CD4-positive, alpha-beta memory T cell (primary cell): ENCODE measurements at places on chromosomes 5 and 9.
A peak's percentile ranks its signal among the peaks of the same experiment; 100 is the strongest.

GRCh38 chr5:80249901-80250300, 5.9 kb downstream of the SERINC5 start:
- peaks cover 85% of the 10 kb centered on the region for H3K4me1 ChIP-seq
- H3K36me3 ChIP-seq = no peaks in the 10 kb centered on the region
- no peak overlapping the region for H3K27ac ChIP-seq
- DNase-seq = no peak

GRCh38 chr5:153879596-153879995, 159.1 kb downstream of the FAM114A2 start:
- H3K27ac ChIP-seq = no peak overlapping the region
- H3K4me3 ChIP-seq = no peak overlapping the region
- H3K27me3 ChIP-seq = no peaks in the 10 kb centered on the region
- H3K36me3 ChIP-seq = no peaks in the 10 kb centered on the region

DNA sequence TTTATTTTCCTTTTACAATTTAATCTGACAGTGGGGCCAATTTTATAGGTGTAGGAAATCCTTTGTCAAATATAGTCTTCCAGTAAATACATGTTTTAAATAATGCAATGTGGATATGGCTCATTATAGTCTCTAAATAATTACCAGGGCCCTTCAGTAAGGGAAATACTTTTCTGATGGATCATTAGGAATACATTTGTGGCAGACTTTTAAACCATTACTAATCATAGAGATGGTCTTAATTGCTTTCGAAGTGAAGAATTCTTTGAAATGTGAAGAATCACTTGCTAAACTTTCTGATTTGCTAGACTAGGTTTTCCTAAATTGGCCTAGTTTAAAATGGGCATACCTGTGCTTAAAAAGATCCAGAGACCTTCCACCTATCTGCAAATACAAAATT, 105.6 kb upstream of the ELL2 start:
- no peak overlapping the region for H3K4me3 ChIP-seq
- H3K36me3 ChIP-seq = no peaks in the 10 kb centered on the region
- H3K4me1 ChIP-seq = no peaks in the 10 kb centered on the region
- no peak for DNase-seq
- no peaks in the 10 kb centered on the region for H3K27me3 ChIP-seq
- H3K27ac ChIP-seq = no peak overlapping the region

DNA sequence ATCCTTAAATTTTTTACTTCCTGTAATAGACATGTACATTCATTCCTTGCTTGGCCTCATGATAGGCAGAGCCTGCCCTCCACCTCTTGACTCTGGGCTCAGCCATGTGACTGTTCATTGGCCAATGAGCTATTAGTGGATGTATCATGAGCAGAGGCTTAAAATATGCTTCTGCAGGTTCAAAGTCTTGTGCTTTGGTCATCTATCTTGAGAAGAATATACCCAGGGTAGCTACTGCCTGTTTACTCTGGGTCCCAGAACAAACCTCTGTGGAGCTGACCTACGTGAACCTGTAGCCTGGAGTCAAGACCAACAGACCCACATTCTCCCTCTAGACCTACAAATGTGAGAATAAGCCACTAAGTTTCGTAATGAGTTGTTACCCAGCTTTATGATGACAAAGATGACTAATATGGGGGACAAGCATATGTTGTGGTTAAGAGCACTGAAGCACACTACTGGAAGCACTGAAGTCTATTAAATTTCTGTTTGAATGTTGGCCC, 244.4 kb downstream of the MAST4 start:
- H3K36me3 ChIP-seq = no peaks in the 10 kb centered on the region
- no peak overlapping the region for H3K27ac ChIP-seq
- no peaks in the 10 kb centered on the region for H3K27me3 ChIP-seq
- H3K4me3 ChIP-seq = no peak overlapping the region
- no peak for DNase-seq

- H3K27me3 ChIP-seq = no peaks in the 10 kb centered on the region
- no peak overlapping the region for H3K27ac ChIP-seq
- no peak overlapping the region for H3K4me3 ChIP-seq
- no peaks in the 10 kb centered on the region for H3K36me3 ChIP-seq
Observed at GRCh38 chr5:39624268-39624886, 199.6 kb upstream of the DAB2 start.

DNA sequence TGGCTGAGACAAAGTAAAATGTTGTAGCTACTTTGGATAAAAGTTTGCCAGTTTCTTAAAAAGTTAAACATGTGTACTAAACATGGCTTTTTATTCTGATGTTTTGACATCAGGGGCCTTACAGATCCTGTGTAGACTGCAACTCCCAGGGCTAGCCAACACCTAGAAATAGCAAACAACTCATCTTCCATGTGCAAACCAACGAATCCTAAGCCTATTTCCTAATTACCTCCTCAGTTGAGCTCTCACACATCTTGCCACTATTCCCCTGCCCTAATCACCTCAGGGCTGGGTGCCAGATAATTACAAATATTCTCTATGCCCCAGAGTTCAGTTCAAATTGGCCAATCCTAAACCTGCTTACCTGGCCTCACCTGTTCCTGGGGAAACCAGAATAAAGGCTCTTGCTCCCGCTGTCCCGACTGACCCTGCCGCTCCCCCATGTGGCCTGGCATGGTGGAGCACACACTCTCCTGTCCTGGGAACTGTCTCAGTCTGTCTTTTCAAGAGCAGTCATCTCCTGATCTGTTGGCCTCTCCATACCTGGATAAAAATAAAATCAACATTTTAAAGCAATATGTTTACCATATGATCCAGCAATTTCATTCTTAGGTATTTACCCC, 37.1 kb upstream of the FAM169A start:
- H3K36me3 ChIP-seq = no peaks in the 10 kb centered on the region
- DNase-seq = no peak
- H3K4me3 ChIP-seq = no peak overlapping the region
- H3K27me3 ChIP-seq = no peaks in the 10 kb centered on the region
- H3K27ac ChIP-seq = no peak overlapping the region

GRCh38 chr9:32573821-32574220, 862 bp upstream of the NDUFB6 start:
- no peaks in the 10 kb centered on the region for H3K36me3 ChIP-seq
- no peak for DNase-seq
- peaks cover 17% of the 10 kb centered on the region for H3K4me1 ChIP-seq
- no peaks in the 10 kb centered on the region for H3K27me3 ChIP-seq
- peak overlapping the region; percentile 83 for H3K27ac ChIP-seq
- H3K4me3 ChIP-seq = no peak overlapping the region

DNA sequence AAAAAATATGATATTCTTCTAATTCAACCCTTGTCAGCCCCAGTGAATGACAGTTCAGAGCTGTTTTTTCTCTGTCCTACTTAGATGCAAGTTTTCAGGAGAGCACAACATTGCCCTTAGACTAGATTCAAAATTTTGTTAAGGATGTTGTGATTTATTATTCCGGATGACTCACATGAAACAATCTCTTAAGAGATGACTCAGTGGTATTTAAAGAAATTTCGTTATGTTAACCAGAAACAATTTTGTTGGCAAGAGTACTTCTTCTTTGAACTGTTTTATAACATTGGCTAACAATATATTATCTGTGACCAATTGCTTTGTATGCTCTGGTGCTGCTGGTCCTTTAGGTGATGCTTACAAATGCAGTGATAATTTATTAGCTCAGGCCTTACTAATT, 132.0 kb downstream of the IZUMO3 start:
- no peak for DNase-seq
- H3K4me1 ChIP-seq = no peaks in the 10 kb centered on the region
- H3K27ac ChIP-seq = no peak overlapping the region
- no peaks in the 10 kb centered on the region for H3K36me3 ChIP-seq

DNA sequence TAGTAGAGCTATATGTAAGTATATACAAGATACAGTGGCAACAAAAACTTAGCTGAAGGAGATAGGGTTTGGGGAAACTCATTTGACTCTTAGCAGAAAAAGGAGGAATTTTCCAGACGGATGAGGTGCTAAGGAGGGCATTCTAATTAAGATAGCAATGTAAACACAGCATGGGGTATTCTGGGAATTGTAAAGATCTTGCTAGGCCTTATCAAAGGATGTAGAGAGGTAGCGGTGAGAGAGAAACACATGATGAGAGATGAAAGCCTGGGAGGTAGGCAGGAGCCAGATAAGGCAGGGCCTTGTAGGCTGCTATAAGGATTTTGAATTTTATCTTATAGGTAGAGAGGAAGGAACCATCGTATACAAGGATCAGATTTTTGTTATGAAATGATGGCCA, 106.6 kb upstream of the KCNN2 start:
- H3K4me3 ChIP-seq = no peak overlapping the region
- no peaks in the 10 kb centered on the region for H3K4me1 ChIP-seq
- no peaks in the 10 kb centered on the region for H3K27me3 ChIP-seq
- DNase-seq = no peak

- no peak for DNase-seq
- no peaks in the 10 kb centered on the region for H3K4me1 ChIP-seq
- H3K36me3 ChIP-seq = no peaks in the 10 kb centered on the region
- no peak overlapping the region for H3K27ac ChIP-seq
- H3K4me3 ChIP-seq = no peak overlapping the region
- no peaks in the 10 kb centered on the region for H3K27me3 ChIP-seq
Observed at GRCh38 chr9:132858751-132859150, 19.3 kb downstream of the AK8 start.

- H3K36me3 ChIP-seq = no peaks in the 10 kb centered on the region
- no peak overlapping the region for H3K4me3 ChIP-seq
- H3K27ac ChIP-seq = no peak overlapping the region
- no peaks in the 10 kb centered on the region for H3K4me1 ChIP-seq
- DNase-seq = no peak
Observed at GRCh38 chr9:135110416-135110815, 22.9 kb downstream of the OLFM1 start.

DNA sequence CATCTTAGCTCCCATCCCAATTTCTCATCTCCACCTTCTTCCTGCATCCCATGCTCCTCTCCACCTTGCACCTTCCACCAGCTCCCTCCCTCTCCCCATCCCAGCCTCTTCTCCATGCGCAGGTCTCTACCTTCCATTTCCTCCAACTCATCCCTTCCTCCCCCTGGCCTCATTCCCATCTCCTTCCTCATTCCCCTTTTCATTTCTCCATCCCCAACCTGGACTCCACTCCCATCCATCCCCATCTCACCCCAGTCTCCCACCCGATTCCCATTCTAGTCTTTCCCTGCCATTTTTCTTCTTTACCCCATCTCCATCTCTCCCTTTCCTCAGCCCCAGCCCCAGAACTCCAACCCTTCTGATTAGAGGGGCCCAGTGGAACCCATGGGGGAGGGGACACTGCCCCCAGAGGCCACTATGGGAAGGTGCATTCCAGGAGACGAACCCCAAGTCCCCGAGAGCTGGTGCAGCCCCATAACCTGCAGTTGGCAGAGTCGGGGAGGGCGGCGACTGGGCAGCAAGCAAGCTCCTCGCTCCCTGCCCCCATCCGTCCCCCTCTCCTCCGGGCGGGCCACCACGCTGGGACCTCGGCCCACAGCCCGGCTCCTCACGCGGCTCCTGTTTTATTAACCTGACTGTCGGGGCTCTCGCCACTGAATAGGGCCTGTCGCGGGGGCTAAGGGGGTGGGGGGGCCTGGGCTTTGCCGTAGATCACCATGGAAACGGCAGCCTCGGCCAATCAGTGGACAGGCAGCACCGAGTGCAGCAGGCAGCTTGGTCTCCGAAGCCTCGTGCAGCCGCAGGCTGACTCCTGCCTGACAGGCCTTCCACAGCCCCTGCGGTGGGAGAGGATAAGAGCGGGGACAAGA, 66.7 kb downstream of the PCDH1 start:
- H3K27ac ChIP-seq = no peak overlapping the region
- no peak overlapping the region for H3K4me3 ChIP-seq
- peaks cover 15% of the 10 kb centered on the region for H3K27me3 ChIP-seq

- DNase-seq = no peak
- H3K36me3 ChIP-seq = peaks cover 12% of the 10 kb centered on the region
- H3K27me3 ChIP-seq = no peaks in the 10 kb centered on the region
- H3K4me3 ChIP-seq = no peak overlapping the region
- no peak overlapping the region for H3K27ac ChIP-seq
Observed at GRCh38 chr9:93673839-93674334, 97.5 kb downstream of the PHF2 start.

GRCh38 chr9:27599870-27600238, 26.6 kb upstream of the C9orf72 start:
- no peaks in the 10 kb centered on the region for H3K27me3 ChIP-seq
- H3K27ac ChIP-seq = no peak overlapping the region
- H3K4me1 ChIP-seq = no peaks in the 10 kb centered on the region
- DNase-seq = no peak

GRCh38 chr5:123099514-123100151, 10.6 kb downstream of the PRDM6 start:
- DNase-seq = no peak
- peaks cover 22% of the 10 kb centered on the region for H3K27me3 ChIP-seq
- H3K4me3 ChIP-seq = no peak overlapping the region
- no peak overlapping the region for H3K27ac ChIP-seq
